ENCODE measurements at places on chromosomes 1 and 21. TPM values are rescaled to one million over a fixed set of nuclear protein-coding genes. Genes with fewer than 3 reads are reported as not detected.

Gene PKLR
- total RNA-seq, result not detected

GRCh38 chr1:165666152-165666825 lies 32.1 kb downstream of the ALDH9A1 start:
- no peak for DNase-seq

- DNase-seq, result no peak
Observed at GRCh38 chr1:97056386-97056785, 334.8 kb downstream of the PTBP2 start.

Gene FAM163A
- total RNA-seq, result not detected

DNA sequence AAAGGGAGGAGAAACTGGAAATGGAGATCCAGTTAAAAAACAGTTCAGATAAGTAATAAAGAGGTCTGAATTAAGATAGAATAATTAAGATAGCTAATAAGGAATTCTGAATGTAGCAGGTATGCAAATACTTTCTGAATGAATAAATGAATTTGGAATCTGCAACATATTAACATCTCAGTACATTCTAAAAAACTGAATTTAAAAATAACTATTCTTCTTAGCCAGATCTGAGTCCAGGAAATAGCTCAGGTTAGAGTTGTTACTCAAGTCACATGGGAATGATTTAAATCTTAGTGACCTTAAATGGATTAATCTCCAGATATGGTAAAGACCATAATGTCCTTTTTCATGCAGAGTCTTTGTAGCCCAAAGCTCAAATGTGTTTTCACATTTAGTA lies 51.2 kb downstream of the EYA3 start:
- no peak for DNase-seq

Gene AXDND1
- total RNA-seq, result 0.39 TPM

DNA sequence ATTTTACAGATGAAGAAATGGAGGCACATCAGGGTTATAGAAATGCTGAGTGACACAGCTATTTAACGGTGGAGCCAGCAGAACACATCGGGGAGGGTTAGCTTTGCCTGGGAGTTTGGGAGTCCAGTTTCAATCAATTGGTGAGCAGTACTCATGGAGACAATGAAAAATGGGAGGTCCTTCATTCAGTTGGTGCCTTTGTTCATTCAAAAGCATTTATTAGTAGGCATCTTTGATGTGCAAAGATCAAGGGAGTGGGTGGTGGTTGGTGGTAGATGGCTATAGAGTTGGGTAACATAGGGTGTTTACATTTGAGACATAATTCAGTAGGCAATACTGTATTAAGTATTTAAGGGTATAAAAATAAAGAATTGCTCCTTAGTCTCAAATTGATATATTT lies 183.7 kb upstream of the LMO4 start:
- no peak for DNase-seq

All from osteocyte (in vitro differentiated cells).